ENCODE measurements at places on chromosomes 12 and 14. TPM values are rescaled to one million over a fixed set of nuclear protein-coding genes. Genes with fewer than 3 reads are reported as not detected.

DNA sequence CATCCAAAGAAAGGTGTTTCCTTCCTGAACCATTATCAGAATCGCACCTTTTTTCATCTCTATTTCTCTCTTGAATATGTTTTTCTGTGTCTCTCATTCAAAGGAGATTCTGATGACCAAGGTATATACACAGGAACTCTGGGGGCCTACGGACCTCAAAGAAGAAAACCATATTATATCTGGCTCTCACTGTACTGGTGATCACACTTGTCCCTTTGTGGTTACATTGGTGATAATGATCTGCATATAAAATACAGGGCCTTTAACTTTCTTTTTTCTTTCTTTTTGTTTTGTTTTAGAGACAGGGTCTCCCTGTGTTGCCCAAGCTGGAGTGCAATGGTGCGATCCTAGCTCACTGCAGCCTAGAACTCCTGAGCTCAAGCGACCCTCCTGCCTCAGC, 185.2 kb upstream of the AMIGO2 start:
- DNase-seq: no peak

GRCh38 chr14:75236901-75237419, 41.7 kb upstream of the FOS start:
- DNase-seq: no peak

- DNase-seq: no peak
Observed at GRCh38 chr14:25055005-25055404, 5.1 kb upstream of the STXBP6 start.

- DNase-seq: no peak
Observed at GRCh38 chr14:81162941-81163340, 57.8 kb downstream of the GTF2A1 start.

- no peak for DNase-seq
Observed at GRCh38 chr12:131434208-131435125, 276.4 kb upstream of the SFSWAP start.

GRCh38 chr12:32049956-32050355, 56.7 kb upstream of the BICD1 start:
- no peak for DNase-seq

The DACT1 gene
- 22.9 TPM for polyA plus RNA-seq

- no peak for DNase-seq
Observed at GRCh38 chr12:122935318-122935717, 30.9 kb downstream of the ABCB9 start.

- no peak for DNase-seq
Observed at GRCh38 chr14:22630486-22630885, 13.7 kb downstream of the OR6J1 start.

- no peak for DNase-seq
Observed at GRCh38 chr12:93146263-93146939, 217.3 kb upstream of the EEA1 start.

The SYT1 gene
- polyA plus RNA-seq: 1.0 TPM

DNA sequence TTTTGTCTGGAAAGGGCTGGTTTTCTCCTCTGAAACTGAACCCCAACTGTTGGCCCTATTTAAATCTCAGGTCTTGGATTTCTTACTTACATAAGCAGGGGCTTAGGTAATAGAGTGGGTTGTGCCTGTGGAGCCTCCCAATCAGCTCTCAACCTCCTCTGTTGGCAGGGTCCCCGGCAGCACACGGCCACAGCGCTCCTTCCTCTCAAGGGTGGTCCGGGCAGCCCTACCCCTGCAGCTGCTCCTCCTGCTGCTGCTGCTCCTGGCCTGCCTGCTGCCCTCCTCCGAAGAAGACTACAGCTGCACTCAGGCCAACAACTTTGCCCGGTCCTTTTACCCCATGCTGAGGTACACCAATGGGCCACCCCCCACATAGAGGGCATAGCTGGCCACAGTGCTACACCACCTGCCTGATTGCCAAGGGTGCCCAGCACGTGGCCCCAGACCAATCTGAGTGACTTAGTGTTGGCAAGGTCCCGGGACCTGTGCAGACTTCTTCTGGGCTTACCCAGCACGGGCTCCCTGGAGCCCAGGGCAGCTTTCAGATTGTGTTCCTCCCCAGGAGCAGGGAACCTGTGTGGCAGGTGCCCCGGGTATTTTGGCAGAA, 68.9 kb downstream of the ESR2 start:
- DNase-seq: no peak

DNA sequence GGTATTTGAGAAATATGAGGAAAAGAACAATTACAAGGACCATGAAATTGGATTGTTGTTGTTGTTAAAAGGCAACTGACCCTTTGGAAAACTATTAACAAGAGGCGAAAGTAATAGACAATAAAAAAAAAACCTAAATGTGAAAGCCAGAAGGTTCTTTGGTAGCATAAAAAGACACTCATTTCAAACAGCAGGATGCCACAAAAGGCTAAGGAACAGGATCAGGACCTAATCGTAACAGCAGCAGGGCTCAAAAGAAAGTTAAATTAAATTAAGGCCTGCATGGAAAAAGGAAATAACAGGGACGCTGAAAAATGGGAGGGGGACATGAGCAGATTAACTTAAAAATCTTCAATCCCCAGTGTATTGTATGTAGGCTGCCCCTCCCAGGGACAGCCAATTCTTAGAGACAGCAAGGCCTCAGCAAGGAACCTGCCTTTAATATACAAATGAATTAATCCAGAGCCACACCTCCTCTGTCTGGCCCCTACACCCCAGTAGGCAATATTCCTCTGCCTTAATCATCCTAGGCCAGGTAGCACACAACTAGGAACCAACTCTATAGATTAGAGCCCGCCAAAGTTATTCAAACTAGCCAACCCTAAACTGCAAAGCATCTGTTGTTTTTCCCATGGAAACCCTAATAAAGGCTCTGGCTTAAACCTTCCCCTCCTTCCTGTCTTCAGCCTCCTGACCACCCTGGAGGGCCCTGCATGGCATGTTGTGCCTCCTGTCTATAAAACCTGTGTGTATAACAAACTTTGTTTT, 28.4 kb upstream of the AP4S1 start:
- no peak for DNase-seq

- no peak for DNase-seq
Observed at GRCh38 chr12:119940897-119941296, 48.1 kb upstream of the BICDL1 start.

The SIX6 gene
- polyA plus RNA-seq: not detected

- no peak for DNase-seq
Observed at GRCh38 chr14:104434214-104435076, 145.1 kb upstream of the C14orf180 start.

The SRGAP1 gene
- polyA plus RNA-seq: 6.6 TPM
